Spleen (tissue), 13 donors: ENCODE measurements at places on chromosomes 6 and 20. TPM values are rescaled to one million over a fixed set of nuclear protein-coding genes. Genes with fewer than 3 reads are reported as not detected.

Gene SCRT2
- polyA plus RNA-seq: not detected

DNA sequence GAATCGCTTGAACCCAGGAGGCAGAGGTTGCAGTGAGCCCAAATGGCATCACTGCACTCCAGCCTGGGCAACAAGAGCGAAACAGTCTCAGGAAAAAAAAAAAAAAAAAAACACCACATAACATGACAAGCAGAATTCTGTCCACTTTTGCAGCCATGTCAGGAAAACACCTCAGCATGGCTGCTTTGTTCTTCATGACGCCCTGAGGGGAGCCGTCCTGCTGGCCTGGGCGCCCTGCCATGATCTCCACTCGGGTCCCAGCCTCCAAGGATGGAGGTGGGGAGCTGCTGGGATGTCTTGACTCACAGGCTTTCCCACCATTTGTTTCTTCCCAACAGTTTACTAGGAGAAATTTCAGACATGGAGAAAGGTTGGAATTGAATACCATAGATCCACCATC lies 42.2 kb downstream of the SNX9 start:
- no peak for DNase-seq

DNA sequence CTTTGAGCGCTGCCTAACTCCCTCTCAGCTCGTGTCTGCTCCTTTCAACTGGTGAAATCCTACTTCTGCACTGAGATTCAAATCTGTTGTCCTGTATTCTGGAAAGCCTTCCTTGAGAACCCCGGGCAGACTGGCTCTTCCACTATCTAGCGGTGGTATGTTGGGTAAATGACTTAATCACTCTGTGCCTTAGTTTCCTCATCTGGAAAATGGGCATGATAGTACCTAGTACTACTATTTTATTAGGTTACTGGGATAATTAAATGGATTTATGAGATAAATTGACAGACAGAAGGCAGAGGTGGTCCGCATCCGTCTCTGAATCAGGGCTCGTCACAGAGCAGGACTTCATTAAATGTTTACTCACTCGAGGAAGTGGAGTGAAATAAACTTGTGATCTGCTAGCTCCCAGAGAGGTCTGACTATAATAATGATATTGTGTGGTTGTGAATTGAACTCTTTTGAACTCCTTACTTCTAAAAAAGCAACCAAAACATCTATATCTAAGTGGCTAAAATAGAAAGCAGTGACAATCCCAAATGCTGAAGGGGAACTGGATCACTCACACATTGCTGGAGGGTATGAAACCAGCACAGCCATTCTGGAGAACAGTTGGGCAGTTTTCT lies 26.6 kb downstream of the PPP1R16B start:
- DNase-seq: no peak

DNA sequence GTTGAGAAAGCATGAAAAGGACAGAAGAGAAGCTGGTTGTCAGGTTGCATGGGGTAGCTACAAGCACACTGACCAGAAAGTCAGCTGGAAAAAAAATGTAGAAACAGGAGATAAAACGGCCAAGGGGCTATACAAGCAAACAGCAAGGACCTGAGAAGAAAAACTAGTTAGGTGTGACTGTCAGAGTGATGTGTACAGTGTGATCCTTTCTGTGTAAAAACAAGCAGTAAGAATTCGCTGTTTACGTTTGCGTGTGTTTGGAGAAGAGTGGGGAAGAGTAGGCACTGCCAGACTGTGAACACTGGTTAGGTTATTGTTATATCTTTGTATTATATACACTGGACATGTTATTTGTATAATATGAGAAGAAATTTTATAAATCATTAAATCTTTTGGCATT lies 28.1 kb downstream of the PTPN1 start:
- DNase-seq: no peak

GRCh38 chr6:51282026-51282425 lies 463.4 kb downstream of the TFAP2B start:
- no peak for DNase-seq

- DNase-seq: no peak
Measured at GRCh38 chr6:95365454-95365853, 211.9 kb upstream of the MANEA start.

GRCh38 chr6:2381872-2382661 lies 136.7 kb upstream of the GMDS start:
- no peak for DNase-seq

DNA sequence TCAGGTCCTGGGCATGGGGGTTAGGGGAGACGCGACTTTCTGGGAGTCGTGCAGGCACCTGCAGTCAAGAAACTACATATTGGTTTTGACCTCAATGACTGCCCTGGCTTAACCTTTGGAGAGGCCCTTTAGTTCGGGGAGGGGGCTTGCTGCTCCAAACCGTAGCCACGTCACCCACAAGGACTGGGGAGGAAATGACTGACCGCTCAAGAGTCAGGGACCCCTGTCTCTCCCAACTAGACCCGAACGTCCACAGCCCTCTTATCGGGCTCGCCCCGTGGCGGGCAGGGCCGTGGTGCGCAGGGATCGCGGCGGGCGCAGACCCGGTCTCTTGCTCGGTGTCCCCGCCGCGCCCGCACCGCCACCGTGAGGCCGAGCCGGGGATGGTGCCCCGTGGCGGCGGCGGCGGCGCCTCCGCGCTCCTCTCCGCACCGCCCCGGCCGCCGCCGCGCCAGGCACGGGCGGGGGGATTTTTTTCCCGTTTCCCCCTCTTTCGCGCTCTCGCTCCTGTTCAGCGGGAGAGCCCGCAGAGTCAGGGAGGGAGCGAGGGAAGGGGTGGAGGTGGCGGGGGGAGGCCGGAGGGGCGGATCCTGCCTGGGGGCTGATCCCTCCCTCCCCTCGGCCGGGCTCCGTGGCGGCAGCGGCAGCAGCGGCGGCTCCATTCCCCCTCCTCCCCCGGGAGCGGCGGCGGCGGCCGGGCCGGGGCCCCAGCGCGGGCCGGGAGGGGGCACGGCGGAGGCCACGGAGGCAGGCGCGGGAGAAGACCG lies at the start of gene BRPF3:
Gene BRPF3 (plus strand): TSS at position 632 of the 767 bp plus-strand sequence. CDS start 3,579 bp downstream, outside the sequence.
- peak; percentile 97 for DNase-seq

Gene CYP21A2
- 2.4 TPM for polyA plus RNA-seq

DNA sequence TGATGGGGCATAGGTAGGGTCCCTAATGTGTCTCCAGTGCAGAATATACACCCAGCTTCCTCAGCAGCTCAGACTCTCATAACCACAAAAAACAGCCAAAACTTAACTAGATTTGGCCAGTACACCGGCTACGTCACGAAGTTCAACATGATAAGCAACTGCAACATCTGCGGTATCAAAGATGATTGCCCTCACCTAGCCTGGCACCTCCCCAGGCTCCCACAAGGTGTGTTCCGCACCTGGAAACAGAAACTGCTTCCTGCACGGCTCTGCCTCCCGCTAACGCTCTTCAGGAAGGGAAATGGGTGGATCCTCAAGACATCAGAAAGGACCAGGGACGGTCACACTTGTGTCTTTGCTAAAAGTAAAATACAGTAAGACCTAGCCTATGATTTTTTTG lies 9.5 kb downstream of the TXNDC5 start:
- no peak for DNase-seq

GRCh38 chr6:161254464-161255253 lies 19.2 kb downstream of the AGPAT4 start:
- no peak for DNase-seq

- DNase-seq: no peak
Measured at GRCh38 chr6:20044883-20045282, 167.4 kb downstream of the MBOAT1 start.

DNA sequence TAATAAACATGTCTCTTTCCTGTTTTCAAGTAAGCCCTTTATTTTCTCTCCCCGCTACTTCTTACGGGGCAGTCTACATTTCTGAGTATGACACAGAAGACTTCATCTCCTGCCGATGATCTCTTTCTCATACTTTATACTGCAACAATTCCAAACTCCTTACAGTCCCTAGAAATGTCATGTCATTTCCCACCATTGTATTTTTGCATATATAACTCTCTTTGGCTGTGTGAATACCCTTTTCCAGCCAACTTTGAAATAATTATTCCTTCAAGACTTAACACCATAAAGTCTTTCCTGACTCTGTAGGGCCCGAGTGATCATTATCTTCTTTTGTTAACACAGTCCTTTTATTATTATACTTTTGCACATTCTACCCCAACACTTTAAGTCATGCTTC lies 72.1 kb downstream of the SHPRH start:
- DNase-seq: no peak

DNA sequence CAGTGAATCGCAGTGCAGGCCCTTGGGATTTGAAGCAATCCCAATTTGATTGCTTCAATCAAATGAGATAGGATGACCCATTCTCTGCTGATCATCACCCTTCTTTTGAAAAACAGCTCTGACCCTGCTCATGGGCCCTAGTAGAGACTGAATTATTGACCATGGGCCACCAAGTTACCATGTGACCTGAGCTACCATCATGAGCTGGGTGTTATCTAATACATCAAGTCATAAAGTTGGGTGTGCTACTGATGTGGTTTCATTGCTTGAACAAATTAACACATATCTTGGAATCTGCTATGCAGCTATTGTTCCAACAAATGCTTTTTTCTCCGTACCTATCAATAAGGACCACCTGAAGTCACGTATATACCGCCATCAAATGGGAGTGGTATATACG lies 54.8 kb upstream of the CNKSR3 start:
- no peak for DNase-seq

Gene RIPPLY2
- polyA plus RNA-seq: not detected

Gene CLPSL2
- polyA plus RNA-seq: not detected

- no peak for DNase-seq
Measured at GRCh38 chr20:51158226-51158625, 135.3 kb upstream of the KCNG1 start.

DNA sequence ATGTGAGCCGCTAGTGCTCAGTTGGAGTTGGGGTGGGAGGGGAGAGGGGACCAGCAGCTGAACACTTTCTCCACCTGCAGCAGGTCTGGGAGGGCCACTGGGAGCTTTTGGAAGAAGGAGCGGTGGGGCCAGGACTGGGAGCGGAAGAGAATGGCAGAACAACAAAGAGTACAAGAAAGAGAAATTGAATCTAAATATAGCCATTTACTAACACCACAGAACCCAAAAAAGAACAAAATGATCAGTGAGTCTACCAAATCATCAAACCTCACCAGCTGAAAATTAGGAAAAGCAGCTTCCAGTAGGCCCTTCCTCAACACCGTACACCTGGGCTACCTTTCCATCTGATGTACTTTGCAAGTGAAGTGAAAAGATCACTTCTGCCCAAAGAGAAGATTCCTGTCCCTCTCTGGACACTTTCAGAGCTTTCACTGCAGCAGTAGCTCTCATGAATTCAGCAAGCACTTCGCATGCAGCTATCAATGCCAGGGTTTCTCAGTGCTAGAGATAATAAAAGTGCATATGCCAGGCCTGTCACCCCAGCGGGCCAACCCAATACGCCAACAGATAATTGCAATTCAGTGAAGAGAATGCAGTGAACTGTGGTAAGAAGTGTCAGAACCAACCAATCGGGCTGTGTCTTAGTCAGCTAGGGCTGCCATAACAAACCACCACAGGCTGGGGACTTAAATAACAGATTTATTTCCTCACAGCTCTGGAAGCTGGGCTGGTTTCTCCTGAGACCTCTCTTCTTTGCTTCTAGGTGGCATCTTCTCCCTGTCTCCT lies 597 bp downstream of the LY86 start:
- DNase-seq: no peak

Gene EPPIN
- polyA plus RNA-seq: not detected

DNA sequence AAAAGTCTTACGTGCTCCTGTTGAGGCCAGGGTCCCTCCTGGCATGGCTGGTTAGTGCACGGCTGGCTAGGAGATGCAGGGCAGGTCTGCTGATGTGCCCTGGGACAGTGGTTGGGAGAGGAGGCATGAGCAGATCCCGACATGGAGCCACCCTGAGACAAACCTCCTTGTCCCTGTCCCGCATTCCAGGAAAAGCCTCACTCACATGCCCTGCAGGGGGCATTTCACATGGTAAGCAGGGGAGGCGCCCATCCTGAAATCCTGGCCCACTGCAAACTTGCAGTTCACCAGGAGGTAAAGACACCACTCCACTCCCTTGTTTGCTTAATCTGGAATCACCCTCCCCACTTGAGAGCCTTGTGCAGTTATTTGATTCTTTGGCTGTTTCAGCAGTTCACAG lies 116.7 kb upstream of the SLC24A3 start:
- no peak for DNase-seq

GRCh38 chr6:35218021-35218420 lies 4.3 kb downstream of the SCUBE3 start:
- DNase-seq: no peak

- no peak for DNase-seq
Measured at GRCh38 chr6:88013554-88013953, 34.1 kb upstream of the SPACA1 start.

Gene LHFPL5
- polyA plus RNA-seq: not detected

GRCh38 chr6:24229696-24230405 lies 103.8 kb downstream of the NRSN1 start:
- DNase-seq: no peak

- no peak for DNase-seq
Measured at GRCh38 chr6:117603821-117604220, 1.5 kb upstream of the GOPC start.

DNA sequence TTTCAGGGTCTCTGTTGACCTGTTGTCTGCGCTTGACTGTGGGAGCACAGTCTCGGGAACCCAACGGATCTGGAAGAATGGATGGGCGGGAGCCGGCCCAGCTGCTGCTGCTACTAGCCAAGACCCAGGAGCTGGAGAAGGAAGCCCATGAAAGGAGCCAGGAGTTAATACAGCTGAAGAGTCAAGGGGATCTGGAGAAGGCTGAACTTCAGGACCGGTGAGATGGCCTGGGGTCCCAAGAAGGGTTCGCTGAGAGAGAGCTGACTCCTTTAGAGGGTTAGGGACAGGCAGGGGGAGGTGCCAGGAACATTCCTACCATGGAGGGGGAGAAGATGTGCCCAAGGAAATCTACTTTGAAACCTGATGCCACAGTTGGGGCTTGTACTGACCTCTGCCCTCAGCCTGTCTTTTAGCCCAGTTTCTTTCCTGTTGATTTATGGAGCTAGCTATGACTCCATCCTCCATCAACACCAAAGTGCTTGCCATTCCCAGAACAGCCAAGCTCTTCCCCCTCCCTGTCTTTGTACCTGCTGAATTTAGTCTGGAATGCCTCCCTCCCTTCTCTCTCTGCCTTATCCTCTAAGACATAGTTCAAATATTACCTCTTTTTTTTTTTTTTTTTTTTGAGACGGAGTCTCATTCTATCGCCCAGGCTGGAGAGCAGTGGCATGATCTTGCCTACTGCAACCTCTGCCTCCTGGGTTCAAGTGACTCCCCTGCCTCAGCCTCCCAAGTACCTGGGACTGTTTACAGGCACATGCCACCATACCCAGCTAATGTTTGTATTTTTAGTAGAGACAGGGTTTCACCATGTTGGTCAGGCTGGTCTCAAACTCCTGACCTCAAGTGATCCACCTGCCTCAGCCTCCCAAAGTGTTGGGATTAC lies 12.2 kb downstream of the CEP250 start:
- no peak for DNase-seq

- DNase-seq: no peak
Measured at GRCh38 chr20:13700761-13701160, 62.0 kb upstream of the TASP1 start.
